CD4-positive, alpha-beta T cell treated with Interleukin-17A for 4 hours (primary cell): ENCODE measurements at places on chromosomes 4 and X.

- no peak for DNase-seq
Observed at GRCh38 chrX:23784470-23785331, 1.7 kb downstream of the SAT1 start.

GRCh38 chrX:11629593-11630211, 36.0 kb downstream of the ARHGAP6 start:
- DNase-seq: no peak

- no peak for DNase-seq
Observed at GRCh38 chr4:110508827-110509710, 33.1 kb downstream of the ENPEP start.

- DNase-seq: no peak
Observed at GRCh38 chr4:73730292-73730691, 10.1 kb upstream of the CXCL8 start.

DNA sequence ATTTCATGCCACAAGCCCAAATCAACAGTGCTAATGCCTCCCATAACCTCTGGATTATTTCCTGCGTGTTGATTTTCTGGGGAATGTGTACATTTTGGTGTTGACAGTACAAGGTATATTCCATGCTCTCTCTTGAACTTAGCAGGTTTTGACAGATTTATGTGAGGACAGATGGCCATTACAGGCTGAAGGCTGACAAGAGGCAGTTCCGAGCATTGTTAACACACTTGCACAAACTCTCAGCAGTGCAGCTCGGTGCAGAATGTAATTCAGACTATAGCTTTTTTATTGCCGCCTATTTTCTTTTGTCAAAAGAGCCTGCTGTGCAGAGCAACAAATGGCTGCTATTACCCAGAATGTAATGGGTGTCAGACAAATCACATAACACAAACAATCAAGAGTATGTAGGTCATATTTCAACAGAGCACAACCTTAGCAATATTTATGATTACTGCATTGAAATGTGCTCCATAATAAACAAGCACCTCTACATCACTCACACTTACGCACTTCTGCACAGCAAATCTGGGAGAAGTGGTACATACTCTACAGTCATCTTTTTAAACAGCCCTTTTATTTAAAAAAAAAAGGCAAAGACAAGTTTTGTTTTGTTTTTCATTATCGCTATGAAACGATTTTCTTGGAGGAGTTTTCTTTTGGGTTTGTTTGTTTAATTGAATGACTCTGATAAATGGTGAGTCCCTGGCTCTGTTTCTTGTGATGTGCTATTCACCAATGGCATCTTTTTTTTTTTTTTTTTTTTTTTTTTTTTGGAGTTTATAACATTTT, 71.6 kb downstream of the PPARGC1A start:
- DNase-seq: no peak

- DNase-seq: no peak
Observed at GRCh38 chr4:187294861-187295260, 571.2 kb upstream of the FAT1 start.

- no peak for DNase-seq
Observed at GRCh38 chr4:165151734-165152133, 39.1 kb upstream of the TMEM192 start.

DNA sequence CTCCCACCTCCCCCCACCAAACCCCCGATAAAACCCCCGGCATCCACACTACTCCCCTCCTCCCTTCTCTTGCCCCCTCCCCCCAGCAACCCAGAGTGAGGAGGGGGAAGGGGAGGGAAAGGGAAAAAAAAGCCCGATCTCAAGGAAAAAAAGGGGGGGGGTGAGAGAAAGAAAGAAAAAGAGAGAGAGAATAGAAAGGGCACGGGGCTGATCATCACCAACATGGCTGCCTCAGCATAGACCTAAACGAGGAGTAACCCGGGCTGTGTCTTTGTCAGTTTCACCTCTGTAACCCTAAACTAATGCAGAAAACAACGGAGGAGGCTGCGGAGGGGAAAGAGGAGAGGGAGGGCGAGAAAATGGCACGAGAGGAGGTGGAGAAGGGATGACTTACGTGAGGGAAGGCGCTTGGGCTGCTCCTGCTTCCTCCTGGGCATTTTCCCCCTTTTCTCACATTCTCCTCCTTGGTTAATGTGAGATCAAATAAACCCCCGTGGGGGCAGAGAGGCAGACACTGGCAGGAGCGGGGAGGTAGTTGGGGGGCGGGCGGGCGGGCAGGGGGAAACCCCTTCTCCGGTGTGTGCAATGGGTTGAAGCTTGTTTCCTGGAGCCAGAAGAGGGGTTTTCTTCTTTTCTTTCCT, 532 bp downstream of the ZNF827 start:
- peak; percentile 58 for DNase-seq
